Renal cortex interstitium (tissue), 15 donors: ENCODE measurements at places on chromosomes 1 and 21.
A peak's percentile ranks its signal among the peaks of the same experiment; 100 is the strongest.

GRCh38 chr1:196649990-196650389 is 1.9 kb upstream of the CFH start:
- DNase-seq = no peak

DNA sequence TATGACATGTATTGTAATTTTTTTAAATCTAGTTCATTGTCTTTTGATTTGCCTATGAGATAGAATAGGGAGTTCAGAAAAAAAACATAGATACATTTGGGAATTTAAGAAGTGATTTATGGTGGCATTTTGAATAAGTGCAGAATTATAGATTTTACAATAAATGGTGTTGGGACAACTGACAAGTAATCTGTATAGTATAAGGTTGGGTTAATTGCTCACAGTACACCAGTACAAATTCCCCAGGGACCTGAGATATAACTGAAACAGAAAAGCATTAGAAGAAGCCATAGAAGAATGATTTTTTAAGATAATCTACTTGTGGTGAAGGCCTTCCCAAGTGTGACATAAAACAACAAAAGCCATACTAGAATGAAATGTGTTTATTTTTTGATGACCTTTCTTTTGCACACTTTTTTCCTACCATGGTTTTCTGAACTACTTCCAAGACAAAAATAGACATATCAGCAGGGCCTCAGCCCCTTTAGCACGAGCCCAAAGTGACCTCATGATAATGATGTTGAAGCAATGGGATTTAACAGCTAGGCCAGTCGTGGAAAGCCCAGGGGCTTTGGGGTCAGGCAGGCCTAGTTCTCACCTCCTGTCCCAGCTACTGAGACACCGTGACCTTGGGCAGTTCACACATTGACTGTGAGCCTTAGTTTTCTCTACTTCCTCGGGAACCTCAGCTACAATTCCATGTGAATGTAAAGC is 87.4 kb downstream of the GREM2 start:
- no peak for DNase-seq

GRCh38 chr1:38055398-38055797 is 8.8 kb upstream of the POU3F1 start:
- no peak for DNase-seq

GRCh38 chr1:224411766-224412165 is 22.8 kb downstream of the WDR26 start:
- DNase-seq = no peak

DNA sequence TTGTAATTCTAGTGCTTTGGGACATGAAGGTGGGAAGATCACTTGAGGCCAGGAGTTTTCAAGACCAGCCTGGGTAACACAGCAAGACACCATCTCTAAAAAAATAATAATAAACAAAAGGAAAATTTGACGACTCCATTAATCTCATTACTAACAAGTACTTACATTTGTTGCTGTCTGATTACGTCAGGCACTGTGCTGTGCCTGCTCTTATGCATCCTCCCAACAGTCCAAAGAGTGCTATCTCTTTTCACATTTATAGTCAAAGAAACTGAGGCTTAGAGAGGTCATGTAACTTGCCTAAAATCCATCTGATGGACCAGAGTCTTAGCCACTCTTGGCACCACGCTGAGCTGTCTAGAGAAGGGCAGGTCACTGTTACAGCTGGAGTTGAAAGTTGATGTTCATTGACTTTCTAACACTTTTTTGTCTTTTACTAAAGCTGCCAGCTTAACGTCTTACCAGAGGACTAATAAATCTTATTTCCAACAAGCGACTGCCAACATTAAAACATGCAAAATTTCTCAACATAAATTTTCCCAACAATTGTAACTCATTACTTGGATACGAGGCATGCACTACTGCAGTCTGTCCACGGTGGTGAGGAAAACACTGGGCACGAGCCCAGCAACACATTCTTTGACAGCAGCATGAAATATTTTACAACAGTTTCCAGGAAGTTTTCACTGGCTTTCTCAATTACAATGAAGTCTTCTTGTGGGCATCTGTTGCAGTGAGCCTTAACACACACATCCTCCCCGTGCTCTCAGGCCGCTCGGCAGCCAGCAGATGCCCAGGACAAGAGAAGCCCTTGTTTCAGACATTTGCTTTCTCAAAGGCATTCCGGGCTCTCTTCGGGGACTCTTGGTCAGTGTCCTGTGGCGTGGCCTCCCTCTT is 262.9 kb upstream of the PROX1 start:
- peak; percentile 40 for DNase-seq

GRCh38 chr1:91807921-91808620 is 77.9 kb downstream of the TGFBR3 start:
- DNase-seq = no peak

- no peak for DNase-seq
Observed at GRCh38 chr1:75672108-75672507, 52.4 kb upstream of the ACADM start.

- no peak for DNase-seq
Observed at GRCh38 chr1:99646868-99647267, 955 bp downstream of the PALMD start.

GRCh38 chr1:93328809-93329760 is 16.6 kb upstream of the DR1 start:
- no peak for DNase-seq

DNA sequence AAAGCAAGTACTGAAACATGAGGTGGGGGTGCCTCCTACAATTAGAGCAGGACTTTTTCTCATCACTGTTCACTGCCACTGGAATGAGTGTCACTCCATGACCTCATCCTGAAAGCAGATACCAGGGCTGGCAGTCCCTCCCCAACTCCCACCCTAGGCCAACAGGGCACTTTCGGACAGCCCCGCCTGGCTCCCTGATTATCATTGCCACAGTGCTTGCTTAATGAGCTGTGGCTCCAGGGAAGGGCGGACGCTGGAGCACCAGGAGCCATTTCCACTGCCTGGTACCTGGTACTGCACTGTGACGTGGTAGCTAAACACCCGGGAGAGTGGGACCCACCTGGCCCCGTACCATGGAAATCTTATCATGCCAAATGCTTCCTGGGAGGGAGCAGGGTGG is 22.3 kb downstream of the SLC9A1 start:
- DNase-seq = no peak

DNA sequence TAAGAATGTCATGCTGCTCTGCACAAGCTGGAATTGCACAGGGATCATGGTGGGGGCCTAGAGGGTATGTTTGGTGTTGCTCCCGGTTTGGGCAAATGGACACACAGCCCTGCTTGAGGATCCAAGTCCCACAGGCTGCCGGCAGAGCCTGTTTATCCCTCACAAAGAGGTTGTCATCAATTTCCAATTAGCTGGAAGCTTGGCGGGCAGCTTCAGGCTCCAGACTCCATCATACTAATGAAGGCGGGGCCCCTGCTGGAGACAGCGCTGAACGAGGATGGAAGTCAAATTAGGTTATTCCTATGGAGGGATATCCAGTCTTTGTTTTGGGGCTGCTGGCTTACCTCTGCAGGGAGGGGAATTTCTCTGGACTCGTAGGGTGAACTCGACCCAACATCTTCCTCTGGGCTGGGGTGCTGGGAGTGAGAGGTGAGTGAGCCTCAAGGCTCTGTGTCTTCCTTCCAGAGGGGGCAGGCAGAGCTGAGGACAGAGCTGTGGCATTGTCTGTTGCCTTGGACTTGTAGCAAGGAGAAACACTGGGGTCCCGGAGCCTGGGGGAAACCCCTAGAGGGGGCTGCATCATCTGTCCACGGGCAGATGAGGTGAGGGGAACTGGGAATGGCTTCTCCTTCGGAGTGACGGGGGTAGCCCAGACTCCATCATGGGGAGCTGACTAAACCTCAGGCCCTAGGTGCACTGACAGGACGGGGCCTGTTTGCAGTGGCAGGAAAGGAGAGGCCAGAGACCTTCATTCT is 24.9 kb upstream of the PARP1 start:
- DNase-seq = no peak

GRCh38 chr1:113742515-113742914 is 16.8 kb downstream of the PHTF1 start:
- no peak for DNase-seq

GRCh38 chr1:168135921-168136708 is 615 bp downstream of the GPR161 start:
- peak; percentile 34 for DNase-seq

GRCh38 chr21:43598416-43599120 is 60.7 kb downstream of the HSF2BP start:
- DNase-seq = no peak

- no peak for DNase-seq
Observed at GRCh38 chr1:228043281-228043848, 36.6 kb downstream of the WNT3A start.

- DNase-seq = no peak
Observed at GRCh38 chr1:9280015-9280860, 12.5 kb upstream of the SPSB1 start.

DNA sequence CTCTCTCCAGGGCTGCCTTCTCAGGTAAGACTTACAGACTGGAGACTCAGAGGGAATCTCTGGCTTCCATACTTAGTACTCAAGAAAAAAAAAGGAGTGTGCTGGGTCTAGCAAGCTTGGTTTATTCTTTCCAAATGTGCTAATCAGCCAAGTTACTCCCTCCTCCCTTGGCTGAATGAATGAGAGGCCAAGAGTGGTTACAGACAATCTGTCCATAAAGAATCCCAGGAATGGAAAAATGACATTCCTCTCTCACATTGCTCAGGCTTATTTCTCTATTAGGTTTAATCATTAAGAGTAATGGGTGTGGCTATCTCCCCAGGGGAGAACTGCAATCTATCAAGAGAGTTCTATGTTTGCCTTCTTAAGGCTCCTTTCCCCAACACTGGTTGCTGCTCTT is 547.3 kb upstream of the PLXNA2 start:
- DNase-seq = no peak

GRCh38 chr1:117237726-117238381 is 27.1 kb upstream of the VTCN1 start:
- DNase-seq = peak; percentile 9

DNA sequence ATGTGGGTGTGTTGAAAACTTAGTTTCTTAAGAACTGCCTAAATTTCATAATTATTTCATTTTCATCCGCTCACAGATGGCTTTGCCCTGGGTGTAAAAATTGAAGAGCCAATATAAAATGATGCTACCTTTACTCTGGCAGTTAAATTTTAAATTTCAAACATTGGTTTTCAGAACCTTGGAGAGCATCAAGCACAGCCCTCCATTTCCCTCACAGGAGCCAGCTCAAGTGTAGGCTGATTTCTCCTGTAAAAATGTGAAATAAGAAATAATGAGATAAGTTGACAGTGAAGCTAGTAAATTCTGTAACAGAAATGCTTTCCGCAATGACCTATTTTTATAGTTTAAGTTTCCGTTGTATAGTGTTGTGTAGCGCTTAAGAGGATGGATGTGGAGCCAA is 53.9 kb upstream of the AKT3 start:
- no peak for DNase-seq

DNA sequence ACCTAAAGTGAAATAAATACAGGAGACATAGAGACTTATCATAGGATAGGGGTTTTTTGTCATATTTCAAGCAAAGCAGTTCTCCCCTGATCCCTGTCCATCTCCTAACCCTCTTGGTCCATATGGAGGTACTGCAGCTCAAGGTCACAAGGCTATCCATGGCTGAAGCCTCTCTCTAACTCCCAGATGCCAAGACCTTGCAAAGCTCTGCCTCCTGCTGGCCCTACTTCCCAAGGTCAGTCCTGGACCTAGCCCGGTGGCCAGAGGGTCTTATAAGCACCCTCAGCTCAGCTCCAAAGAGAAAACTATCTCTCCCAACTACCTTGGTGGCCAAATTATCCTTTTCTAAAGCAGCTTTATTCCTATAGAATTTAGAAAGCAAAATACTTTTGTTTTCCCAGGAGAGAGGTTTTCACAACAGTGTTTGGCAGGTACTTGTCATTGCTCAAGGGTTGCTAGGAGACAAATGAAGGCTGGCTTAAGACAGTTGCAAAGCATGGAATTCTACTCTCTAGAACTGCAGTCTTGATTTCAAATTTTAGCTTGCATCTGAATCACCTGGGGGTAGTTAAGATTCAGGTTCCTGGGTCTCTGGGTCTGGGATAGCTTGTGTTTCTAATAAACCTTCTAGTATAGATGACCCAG is 121.5 kb downstream of the XCL2 start:
- no peak for DNase-seq

- no peak for DNase-seq
Observed at GRCh38 chr1:166133857-166134256, 32.9 kb downstream of the FAM78B start.

DNA sequence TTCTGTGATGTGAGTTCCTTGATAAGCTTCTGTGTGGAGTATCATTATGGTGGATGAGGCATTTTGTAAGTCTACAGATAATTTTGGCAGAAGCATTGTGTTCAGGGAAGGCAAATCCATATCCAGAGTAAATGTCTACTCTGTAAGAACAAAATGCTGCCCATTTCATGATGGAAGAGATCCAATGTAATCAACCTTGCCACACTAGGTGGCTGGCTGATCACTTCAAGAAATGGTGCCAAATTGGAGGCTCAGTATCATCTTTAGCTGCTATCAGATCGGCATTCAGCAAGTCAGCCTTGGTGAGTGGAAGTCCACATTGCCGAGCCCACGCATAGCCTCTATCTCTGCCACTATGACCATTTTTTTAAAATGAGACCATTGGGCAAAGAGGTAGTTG is 565.8 kb upstream of the USP24 start:
- DNase-seq = no peak

GRCh38 chr1:234114648-234115307 is 210.3 kb downstream of the SLC35F3 start:
- no peak for DNase-seq

GRCh38 chr1:206581571-206581981 is 30.7 kb downstream of the EIF2D start:
- DNase-seq = no peak

DNA sequence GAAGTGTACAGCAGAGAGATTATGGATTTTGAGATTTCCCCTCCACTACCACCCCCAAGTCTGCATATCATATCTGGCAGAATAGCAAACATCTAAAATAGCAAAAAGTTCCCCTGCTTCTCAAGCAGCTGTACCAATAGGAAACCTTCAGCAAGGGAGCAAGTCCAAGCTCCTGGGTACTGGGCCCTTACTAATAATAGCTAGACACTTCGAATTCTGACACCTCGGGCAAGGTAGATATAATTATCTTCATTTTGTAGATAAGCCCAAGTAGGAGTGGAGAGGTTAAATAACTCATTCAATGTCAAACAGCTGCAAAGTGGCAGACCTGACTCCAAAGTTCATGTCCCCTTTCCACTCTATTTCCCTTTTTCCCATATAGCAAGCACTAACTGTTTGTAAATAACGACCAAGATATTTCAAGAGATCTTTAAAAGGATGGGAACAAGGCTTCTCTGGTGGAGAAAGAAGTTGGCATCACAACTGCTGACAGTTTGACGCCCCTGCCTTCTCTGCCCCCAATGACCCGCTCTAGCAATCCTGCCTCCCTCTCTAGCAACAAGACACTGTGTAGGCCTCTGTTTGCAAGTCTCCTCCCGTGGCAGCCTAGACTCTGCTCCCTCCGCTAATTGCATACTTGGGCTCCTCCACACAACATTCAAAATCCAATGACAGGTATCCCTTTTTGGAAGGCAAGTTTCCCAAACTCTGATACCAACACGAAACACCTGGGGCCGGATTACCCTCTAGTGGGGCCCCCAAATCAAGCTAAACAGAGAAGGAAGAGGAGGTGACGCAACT is 18.7 kb upstream of the ADAR start:
- no peak for DNase-seq

- DNase-seq = no peak
Observed at GRCh38 chr1:43569175-43569574, 38.5 kb downstream of the PTPRF start.

- no peak for DNase-seq
Observed at GRCh38 chr1:220990427-220991339, 111.4 kb downstream of the HLX start.

GRCh38 chr21:42063191-42063570 is 7.9 kb upstream of the UMODL1 start:
- no peak for DNase-seq

- DNase-seq = no peak
Observed at GRCh38 chr1:209384710-209385550, 198.6 kb upstream of the CAMK1G start.
